Effector CD8-positive, alpha-beta T cell (primary cell): ENCODE measurements at places on chromosomes 6 and 20.
A peak's percentile ranks its signal among the peaks of the same experiment; 100 is the strongest.

- no peak for DNase-seq
These were observed 116.7 kb downstream of the SIM1 start for GRCh38 chr6:100347901-100348550.

GRCh38 chr20:16321291-16321690, 252.0 kb downstream of the KIF16B start:
- DNase-seq: no peak

GRCh38 chr20:3382836-3383235, 24.6 kb downstream of the DNAAF9 start:
- DNase-seq: no peak

GRCh38 chr20:53847139-53847836, 223.1 kb downstream of the BCAS1 start:
- DNase-seq: no peak

DNA sequence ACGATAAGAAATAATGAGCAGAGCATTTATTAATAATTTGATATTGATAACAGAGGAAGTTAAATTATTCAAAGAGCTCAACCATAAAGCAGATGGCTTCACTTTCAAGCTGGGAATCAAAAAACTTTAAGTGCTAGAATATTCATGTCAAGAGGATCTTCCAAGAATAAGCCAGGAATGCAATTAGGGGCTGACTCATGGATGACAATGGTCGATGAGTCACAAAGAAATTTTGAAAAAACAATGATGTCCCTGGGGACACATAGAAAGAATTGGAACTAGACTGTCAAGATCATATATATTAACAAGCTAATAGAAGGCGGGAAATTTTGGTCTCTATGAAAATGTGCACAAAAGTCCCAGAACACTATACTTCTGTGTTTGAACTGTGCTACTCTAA, 304.1 kb downstream of the LAMA2 start:
- DNase-seq: no peak

DNA sequence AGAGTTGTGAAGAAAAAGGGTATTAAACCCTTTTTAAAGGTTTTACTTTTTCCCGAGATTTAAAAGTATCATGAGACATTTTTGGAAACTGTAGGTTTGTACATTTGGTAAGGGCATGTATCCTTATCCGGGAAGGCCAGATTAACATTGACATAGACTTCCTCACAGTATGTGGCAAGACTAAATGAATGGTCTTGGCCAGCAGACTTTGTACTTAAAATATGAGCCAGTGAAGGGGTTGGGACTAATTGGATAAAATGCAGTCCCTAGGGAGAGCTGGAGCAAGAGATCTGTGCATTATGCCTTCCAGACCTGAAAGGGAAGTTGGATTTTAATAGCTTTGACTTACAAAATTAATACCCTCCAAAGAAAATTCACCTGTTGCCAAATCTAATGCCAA, 60.4 kb upstream of the CCN2 start:
- DNase-seq: no peak

DNA sequence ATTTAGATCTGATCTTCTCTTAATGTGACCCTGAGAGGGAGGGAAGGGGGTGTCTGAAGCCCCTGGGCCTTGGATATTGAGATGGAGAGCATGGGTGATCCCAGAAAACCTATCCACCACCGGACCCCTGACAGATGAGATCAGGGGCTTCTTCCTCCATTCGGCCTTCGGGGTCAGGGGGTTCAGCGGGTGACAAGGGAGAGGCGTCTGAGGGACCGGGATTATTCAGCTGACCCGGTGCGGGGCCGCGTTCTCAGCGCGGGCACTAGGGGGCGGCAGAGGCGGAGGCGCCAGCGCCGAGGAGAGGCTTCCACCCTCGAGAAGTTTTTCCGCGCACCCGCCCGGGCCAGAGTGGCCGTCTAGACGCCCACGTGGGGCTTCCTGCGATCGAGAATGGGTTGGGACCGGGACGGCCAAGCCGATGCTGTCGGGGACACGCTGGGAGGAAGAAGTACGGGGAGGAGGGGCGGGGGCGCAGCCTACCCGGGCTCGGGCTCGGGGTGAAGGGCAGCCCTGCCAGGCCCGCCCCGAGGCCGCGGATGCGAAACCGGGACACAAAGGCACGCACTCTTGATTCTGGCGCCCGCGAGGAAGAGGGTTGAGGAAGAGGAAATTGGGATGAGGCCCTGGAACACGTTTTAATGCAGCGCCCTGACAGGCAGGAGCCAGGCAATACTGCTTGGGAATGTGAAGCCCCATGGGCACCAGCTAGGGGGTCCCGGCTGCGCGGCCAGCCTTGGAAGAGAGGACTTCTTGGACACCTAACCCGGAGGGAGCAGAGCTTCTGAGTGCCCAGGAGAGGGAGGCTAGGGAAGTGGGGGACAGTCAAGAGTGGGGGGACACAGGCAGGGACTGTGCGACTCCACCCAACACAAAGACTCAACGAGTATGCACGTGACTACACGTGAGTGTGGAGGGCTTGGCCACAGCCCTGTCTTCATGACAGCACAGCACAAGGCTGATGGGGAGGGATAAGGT, 30.6 kb downstream of the COL11A2 start:
- DNase-seq: peak; percentile 76

- DNase-seq: no peak
These were observed 53.8 kb downstream of the MACROD2 start for GRCh38 chr20:14049111-14049510.

DNA sequence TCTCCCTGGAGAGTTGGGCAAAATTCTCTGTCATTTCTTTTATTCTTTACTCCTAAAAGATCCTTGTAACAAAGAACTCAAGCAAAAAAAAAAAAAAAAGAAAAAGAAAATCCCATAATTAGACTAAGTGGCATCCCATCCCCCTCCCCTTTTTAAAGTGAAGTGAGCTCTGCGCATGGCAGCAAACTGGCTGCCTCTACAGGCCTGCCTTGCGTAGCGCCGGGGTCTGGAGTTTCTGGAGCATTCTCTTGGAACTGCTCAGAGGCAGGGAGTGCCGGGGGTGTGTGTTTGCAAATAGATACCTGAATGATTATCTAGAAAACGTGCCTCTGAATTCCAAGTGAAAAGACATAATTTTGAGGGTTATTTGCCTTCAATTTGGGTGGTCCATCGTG, 48.1 kb downstream of the FOXC1 start:
- no peak for DNase-seq
